Stimulated activated CD4-positive, alpha-beta T cell treated with anti-CD3 and anti-CD28 coated beads, TNF-alpha, amount 100 ng/mL, for 4 hours (primary cell): ENCODE measurements at places on chromosomes 11 and 22.

- DNase-seq, result peak; percentile 35
Observed at GRCh38 chr11:124762105-124762623, at the start of gene ESAM. Gene ESAM, minus strand, starts transcription at chr11:124762290. Its CDS starts 136 bp downstream, at chr11:124762154.

- no peak for DNase-seq
Observed at GRCh38 chr11:18309691-18310090, 12.2 kb downstream of the HPS5 start.

DNA sequence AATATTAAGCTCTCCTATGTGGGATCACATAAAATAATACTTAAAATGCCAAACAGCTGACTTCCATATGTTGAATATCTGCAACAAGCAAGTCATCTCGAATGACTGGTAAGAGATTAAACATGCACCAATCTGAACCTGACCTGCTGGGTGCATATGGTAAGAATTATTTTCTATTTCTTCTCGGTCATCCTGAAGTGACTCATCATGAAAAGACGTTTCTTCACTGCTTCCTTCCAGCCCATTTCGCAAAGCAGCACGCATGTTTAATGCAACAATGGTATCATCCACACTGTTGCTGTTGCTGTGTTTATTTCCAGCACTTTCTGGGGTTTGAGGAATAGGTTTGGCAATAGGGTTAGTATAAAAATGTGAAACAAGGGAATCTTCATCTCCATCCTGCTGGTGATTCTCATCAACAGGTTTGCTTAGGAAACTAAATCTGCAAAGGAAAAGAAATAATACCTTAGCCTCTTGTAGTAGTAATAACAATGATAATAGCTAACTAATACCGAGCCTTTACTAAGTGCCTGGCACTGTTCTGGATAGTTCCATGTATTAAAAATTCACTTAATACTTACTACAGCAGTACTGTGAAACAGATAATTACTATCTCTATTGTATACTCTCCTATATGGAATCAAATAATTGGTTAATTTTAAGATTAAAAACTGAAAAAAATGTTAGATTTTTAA lies 52.0 kb upstream of the CHRNA10 start:
- DNase-seq, result no peak

DNA sequence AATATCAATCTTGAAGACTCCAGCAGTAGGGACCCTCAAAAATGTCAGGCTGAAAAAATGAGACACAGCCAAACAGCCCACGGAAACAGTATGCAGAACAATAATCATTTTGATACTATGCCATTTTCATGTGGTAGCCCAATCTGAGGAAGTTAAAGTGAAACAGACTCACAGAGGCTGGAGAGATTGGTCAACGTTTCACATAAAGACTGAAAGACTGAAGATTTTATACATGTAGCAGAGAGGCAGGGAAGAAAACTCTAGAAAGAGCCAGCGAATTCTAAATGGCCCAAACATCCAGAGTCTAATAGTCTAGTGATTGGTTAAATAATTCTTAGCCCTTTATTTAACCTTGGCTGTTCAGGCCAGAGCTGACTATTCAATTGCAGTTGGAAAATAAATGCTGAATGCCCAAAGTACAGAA lies 49.4 kb downstream of the MAML2 start:
- DNase-seq, result no peak

GRCh38 chr11:81787584-81788049 lies 946.0 kb downstream of the FAM181B start:
- DNase-seq, result no peak

DNA sequence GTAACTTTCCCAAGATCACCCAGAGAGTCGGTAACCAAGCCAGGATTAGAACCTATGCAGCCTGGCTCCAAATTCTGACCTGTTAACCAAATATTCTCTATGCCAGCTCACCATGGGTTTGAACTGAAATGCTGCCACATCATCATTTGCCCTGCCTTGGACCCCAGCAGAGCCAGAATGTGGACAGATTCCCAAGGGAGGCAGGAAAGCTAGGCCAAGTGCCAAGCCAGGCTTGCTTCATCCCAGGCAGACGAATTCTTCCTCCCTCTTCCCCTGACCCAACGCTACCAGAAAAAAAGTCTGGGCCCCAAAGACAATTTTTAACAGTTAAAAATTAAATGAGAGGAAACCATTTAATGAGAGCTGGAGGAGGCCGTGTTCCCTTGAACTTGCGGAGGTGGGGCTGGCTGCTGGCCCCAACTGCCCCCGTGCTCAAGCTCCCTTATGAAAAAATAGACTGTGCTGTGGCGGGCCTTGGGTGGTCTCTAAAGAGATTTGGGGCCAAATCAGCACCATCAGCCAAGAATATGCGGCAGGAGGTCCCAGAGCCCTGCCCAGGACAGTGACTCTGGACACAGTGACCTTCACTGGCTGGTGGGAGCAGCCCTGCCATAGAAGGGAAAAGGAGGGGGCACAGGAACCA lies 184.1 kb upstream of the SYT13 start:
- no peak for DNase-seq

- no peak for DNase-seq
Observed at GRCh38 chr22:27144321-27144720, 486.9 kb downstream of the MIAT start.

DNA sequence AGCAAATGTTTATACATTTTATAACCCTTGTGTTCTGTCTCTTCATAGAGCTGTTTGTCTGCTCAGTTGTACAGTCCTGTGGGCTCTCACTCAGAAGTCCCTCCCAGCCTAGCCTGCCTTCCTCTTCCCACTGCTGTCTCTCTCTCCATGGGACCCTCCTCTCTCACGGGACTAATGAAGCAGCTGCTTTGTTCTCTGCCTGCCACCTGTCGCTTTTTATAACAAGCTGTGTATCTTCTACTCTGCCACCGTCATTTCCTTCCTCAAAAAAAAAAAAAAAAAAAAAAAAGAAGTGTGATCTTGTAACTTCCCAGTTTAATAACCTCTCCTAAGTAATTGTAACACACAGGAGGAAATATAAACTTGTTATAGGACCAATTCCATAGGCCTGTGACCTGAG lies 92.2 kb upstream of the ALKBH3 start:
- DNase-seq, result no peak

- no peak for DNase-seq
Observed at GRCh38 chr22:27952779-27953178, 33.7 kb upstream of the PITPNB start.

- DNase-seq, result no peak
Observed at GRCh38 chr11:70490723-70491558, 92.6 kb downstream of the CTTN start.

DNA sequence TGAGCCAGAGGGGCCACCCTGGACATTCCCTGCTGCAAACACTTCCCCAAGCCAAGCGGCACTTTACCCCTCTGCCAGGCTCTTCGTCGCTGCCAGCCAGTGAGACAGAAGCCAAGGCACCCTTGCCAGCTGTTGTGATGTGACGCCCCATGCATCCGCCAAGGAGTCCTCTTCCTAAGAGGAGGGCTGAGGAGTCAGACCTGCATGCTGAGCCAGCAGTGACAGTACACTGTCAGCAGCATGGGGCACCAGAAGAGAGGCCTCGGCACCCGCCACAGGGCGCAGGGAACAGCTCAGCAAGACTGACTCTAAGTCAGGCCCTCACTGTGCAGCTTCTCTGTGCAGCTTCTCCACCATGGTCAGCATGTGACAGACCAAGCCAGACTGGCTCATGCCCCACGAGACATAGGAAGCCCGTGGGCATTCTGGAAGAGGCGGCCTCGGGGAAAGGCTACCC lies 26.4 kb downstream of the VPS37C start:
- no peak for DNase-seq

GRCh38 chr22:49203091-49203858 lies 624.4 kb downstream of the BRD1 start:
- DNase-seq, result no peak

- no peak for DNase-seq
Observed at GRCh38 chr22:33853200-33854097, 66.8 kb downstream of the LARGE1 start.
